ENCODE measurements at places on chromosomes 5 and 9. TPM values are rescaled to one million over a fixed set of nuclear protein-coding genes. Genes with fewer than 3 reads are reported as not detected.

SPATA31A3 gene
- total RNA-seq: not detected

SPINK6 gene
- not detected for total RNA-seq

HTR4 gene
- not detected for total RNA-seq

SPATA31A5 gene
- total RNA-seq: not detected

N4BP3 gene
- total RNA-seq: 19.6 TPM

SERF1A gene
- 2.8 TPM for total RNA-seq

MCTP1 gene
- total RNA-seq: 11.0 TPM

BTNL3 gene
- not detected for total RNA-seq

TMEM215 gene
- total RNA-seq: 0.66 TPM

SRD5A1 gene
- 7.9 TPM for total RNA-seq

FAM200C gene
- 11.9 TPM for total RNA-seq

TMEM8B gene
- total RNA-seq: 5.1 TPM

INSYN2B gene
- 0.04 TPM for total RNA-seq

SPATA31D4 gene
- total RNA-seq: not detected

FAM153A gene
- 0.31 TPM for total RNA-seq

DNA sequence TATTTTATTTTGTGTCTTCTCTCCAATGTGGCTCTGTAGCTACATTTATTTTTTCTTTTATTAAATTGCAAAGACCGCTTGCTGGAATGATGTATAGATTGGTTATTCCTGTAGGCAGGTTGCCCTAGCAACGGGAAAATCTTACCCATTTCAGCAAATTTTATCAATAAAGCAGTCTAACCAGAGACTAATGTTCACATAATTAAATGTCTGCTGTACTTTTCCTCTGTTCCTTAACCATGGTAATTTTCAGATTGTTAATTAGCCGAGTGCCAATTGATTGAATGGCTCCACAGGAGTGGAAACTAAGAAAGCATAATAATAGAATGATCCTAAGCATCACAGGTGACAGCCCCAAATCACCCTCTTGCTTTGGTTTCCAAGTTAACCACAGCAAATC is 134.8 kb downstream of the BASP1 start:
- no peak for DNase-seq

DNA sequence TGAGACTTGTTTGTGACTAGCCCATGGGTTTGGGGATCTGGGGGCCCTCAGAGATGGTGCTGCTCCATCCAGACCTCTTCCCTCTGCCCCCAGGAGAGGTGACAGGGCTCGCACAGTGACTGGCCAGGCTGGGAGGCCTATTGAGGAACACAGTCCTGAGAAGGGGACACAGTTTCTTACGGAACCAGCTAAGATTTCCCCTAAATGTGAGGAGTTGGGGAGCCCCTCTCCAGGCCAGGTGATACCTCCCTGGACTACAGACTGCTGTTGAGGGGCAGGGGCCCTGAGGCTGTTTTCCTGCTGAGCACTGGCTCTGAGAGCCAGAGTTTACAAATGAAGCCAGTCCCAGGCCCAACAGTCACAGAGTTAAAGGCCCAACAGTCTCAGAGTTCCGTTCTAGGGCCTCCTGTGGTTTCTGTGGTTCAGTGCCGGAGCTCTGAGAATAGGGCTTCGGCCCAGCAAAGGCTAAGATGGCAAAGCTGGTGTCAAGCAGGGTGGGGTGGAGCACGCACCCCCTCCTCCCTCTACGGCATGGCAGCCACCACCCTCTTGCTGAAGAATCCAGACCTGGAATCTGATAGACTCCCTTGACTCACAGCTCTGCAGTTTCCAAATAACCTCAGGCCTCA is 1.1 kb upstream of the SEMA4D start:
- DNase-seq: no peak

DNA sequence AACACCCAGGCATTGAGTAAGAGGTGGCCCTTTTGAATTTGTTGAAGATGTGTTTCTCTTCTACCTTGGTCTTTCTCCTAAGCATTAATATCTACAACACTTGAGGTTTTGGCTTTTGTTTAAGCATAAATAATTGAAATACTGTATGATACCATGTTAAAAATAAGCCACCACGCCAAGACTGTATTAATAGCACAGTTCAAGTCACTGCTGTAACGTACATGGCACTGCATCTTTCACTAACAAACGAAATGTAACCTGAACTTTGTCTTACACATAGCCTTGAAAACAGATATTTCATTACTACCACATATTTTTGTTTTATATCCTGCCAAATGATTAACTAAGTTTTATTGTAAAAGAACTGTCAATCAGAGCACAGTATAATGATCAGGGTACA is 112.8 kb downstream of the MLLT3 start:
- no peak for DNase-seq

GRCh38 chr9:92289708-92290390 is 3.6 kb downstream of the IARS1 start:
- no peak for DNase-seq

GRCh38 chr9:138015021-138015829 is 137.6 kb downstream of the CACNA1B start:
- no peak for DNase-seq

GRCh38 chr9:120714088-120714845 is at the start of gene MEGF9:
Gene MEGF9 (minus strand): TSS chr9:120714470. CDS start chr9:120714358, 112 bp downstream.
- peak; percentile 99 for DNase-seq

DNA sequence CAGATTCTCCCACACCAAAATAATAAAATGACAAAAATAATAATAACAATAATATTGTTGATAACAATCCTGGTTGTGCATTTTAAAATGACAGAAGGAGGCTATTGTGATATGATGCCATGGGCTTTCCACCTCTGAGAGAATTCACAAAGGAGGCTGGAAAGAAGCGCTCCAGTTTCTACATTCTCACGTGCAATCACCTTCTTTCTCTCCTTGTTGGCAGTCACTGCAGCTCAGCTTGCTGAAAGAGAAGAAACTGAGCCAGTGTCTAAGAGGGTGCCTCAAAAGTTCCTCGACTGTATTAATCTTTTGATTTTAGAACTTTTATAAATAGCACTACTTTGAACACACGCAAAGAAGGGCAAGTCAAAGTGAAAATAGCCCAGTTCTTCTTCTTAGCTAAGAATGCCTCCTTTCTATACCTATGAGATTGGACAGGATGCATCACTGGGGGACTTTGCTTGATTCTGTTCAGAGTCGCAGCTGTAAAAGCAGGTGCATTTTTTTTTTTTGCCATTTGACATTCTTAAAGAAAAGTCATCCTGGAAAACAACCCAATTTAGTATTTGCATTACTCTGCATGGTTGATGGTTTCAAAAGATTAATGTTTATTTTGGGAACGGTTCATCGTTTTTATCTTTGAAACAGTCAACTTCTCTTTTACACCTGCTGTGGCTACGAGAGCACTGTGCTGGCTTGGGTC is 12.4 kb upstream of the SUB1 start:
- DNase-seq: no peak

DNA sequence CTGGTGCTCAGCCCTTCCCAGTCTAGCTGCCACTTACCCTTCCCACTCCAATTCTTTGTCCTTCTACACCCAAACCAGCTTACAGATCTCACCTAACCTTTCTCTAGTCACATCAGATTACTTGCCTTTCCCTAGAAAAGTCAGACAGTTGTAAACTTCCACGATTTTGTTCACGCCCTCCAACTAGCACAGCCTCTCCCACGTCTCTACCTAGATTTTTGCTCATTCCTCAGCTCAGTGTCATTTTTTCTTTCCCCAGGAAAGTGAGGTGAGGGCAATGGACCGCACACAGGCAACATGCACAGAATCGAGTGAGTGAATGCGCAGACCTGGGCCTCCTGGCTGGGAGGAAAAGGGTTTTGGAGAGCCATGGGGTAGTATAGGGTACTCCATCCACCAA is 20.9 kb upstream of the PRUNE2 start:
- no peak for DNase-seq

DNA sequence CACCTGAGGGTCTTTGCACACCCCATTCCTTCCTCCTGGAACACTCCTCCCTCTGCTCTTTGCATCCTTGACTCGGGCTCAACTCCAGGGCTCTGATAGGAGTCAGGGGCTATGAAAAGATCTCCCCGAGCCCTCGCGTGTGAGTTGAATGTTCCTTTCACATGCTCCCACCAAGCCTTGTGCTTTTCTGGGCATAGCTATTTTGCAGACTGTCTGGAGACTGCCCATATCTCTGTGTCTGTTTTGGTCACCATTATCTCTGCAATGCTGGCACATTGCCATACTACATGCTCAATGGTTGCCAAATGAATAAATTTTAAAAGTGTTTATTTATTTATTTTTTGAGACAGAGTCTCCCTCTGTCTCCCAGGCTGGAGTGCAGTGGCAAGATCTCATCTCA is 56.9 kb upstream of the PLPP1 start:
- DNase-seq: no peak

DNA sequence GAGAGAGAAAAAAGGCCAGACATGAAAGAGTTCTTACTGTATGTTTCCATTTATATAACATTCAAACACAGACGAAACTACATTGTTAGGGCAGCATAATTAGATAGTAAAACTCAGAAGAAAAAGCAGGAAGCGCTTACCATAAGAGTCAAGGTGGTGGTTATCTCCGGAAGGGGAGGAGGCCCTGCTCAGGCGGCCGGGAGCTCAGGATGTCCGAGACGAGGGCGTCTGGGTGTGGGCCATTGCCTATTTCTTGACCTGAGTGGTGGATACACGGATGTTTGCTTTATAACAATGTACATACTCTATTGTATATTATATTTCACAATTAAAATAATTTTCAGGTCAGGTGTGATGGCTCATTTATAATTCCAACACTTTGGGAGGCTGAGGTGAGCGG is 80.9 kb upstream of the COL5A1 start:
- DNase-seq: no peak

GRCh38 chr5:30878746-30879145 is 314.7 kb upstream of the CDH6 start:
- no peak for DNase-seq

DNA sequence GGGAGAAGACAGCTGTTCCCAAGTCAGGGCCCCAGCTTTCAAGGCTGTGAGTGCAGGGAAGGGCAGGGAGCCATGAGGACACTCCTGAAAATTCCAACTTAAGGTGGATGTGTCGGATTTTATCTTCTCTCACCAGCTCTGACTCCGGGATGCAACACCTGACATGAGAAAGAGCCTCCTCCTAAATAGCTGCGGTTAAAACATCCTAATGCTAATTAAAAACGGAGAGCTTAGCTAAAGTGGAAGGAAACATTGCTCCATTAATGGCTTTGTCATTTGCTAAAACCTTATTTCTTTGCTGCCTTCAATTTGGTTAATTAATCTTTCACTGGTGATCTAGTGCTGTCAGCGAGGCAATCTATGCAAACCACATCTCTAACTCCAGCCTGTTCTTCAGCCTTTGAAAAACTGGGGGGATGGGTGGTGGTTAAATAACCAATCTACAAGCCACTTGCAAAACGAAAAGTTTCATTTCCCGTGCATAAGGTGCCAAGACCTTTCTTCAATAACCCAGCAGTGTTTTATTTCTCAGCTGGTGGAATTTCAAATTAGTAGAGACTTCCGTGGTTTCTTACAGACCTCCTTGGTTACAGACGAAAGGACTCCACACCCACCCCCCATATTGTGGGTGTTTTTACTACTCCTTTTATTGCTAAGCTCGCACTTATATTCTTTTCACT is 379.6 kb downstream of the MLLT3 start:
- DNase-seq: no peak

DNA sequence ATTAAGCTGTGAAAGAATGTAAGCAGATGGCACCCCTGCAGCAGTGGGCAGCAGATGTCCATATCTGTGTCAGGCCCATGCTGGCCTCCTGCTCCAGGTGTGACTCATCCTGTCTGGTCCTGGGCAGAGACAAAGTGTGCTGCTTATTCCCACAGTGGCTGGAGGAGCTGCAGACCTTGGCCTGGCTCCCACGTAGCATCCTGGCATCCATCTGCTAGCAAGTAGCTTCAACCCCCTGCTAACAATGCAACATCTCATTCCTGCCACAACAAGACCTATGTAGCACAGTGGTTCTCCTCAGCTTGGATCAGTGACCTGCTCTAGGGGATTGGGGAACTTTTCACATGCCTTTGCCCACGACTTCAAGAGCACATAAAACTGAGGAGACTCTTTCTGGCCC is 126.4 kb upstream of the SLC12A2 start:
- no peak for DNase-seq

DNA sequence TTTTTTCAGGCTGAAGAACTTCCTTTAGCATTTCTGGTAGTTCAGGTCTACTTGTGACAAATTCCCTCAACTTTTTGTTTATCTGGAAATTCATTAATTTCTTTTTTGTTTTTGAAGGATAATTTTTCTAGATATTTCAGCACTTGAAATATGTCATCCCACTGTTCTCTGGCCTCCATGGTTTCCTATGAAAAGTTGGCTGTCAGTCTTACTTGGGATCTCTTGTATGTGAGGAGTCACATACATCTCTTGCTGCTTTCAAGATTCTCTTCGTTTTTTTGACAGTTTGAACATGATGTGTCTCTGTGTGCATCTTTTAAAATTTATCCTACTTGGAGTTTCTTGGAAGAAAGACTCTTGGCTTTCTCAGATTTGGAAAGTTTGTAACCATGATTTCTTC is 79.5 kb downstream of the RIC1 start:
- no peak for DNase-seq

DNA sequence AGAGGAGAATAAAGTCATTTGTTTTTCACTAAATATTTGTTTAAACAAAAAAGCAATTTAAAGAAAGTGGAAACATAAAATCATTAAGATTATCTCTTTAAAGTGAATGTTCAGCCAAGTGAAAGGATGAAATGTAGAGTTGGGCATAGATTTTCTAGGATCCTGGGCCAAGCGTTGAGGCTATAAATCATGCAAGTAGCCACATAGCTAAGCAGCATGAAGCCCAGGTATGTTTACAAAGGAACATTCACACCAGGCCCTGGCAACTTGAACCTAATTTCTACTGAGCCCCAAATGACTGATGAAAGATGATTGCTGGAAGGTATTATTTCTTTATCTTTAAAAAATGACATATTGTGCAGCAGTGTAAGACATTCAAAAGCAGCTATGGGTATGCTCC is 461.8 kb downstream of the MAT2B start:
- DNase-seq: no peak

DNA sequence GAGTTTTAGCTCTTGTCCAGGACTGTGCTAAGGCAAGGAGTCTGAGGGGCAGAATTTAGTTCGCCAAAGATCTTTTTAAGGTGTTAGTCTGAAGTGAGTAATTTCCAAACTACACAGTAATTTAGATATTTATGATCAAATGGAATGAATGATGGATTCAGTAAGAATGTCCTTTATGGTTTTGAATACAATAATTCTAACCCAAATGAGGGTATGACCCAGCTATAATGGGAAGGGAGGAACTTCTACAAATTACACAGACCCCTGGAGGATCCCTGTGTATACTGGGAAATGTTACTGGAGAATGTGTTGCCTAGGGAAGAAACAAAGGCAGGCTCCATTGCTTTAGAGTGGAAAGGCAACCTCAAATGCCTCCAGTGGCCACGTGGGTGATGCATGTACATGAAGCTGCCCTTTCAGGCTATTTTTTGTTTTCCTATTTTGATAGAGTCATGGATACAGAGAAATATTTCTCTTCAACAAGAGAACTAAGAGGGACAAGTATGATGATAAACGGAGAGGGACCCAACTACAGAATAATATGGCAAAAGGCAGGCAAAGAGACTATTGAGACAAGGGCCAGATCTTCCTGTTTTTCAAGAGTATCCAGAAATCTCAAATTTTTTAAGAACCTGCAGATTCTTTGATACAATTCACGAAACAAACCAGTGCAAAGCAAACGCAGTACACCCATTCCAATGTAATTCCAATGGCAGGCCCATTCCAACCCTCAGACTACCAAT is 25.4 kb downstream of the SLC1A3 start:
- DNase-seq: no peak
